Stimulated activated CD4-positive, alpha-beta T cell treated with anti-CD3 and anti-CD28 coated beads, TNF-alpha, amount 100 ng/mL, for 1 hour (primary cell): ENCODE measurements at places on chromosomes 1 and 21.

- no peak for DNase-seq
These were observed 323.6 kb downstream of the MRPL39 start for GRCh38 chr21:25283720-25284119.

DNA sequence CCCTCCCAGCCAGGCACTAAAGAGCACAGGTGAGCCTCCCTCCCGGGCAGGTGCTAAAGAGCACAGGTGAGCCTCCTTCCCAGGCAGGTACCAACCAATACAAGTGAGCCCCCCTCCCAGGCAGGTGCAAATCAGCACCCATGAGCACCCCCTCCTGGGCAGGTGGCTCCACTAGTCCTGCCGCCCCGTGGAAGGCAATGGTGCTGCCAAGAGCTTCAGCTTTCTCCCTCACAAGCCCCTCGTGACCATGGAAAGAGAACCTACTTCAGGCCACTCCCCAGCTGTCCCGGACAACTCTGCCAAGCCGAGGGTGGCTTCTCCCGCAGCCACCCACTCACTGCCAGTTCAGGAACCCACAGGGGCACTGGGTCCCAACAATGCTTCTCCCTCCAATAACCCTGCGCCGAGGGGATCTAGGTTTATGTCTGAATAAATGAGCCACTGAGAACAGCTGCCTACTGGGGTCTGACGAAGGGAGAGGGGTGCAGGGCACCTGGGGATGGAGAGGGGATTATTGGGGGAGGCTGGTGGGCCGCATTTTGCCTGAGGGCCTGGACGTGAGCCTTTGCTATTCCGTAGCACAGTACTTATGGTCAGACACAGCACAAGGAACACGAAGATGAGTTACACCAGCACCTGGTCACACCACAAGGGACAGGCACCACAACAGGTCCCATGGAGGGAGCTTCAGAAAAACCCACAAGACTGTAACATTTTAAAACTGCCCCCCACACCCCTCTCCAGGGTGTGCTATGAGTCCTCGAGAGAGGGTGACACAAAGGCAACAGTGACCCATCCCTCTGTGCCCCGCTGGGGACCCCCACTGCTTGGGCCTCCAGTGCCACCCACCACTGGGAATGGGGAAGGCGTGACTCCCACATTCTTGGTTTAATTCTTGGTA, 46.3 kb downstream of the PRDM15 start:
- DNase-seq = no peak

DNA sequence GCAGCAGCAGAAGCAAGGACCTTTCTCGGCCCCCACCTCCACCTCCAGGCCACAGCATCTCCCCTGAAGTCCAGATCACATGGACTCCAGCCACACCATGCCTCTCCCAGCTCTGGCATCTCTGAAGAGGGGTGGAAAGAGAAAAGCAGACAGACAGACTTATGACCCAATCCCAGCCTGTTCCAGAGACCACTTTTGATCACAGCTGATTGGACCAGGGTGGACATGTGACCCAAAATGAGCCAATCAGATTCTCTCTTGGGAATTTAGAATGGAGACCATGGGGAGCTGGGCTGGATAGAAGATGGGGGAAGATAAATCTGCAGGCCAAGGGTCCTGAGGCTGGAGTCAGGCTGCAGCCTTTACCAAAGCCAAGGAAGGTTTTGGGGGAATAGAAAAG, 16.4 kb downstream of the HTR1D start:
- DNase-seq = no peak

GRCh38 chr1:99726818-99727217, 39.6 kb downstream of the FRRS1 start:
- no peak for DNase-seq

GRCh38 chr21:42157606-42158310, 61.2 kb upstream of the ABCG1 start:
- DNase-seq = no peak

DNA sequence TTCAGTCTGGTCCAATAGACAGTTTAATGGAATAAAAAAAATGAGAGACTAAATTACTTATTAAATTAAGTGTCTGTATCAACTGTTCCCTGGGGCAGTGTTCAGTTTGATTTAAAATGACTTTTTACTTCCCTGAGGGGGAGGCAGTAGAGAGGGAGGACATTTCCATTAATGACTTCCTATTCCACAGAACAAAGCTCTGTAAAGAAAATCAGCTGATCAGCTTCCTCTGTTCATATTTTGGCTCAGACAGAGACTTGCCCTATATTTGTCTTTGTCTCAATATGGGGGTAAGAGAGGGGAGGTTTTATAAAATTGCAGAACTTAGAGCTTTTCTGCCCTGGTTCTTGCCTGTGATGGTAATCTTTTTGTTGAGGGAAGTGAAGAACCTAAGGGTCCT, 8.4 kb downstream of the CFAP126 start:
- DNase-seq = no peak

DNA sequence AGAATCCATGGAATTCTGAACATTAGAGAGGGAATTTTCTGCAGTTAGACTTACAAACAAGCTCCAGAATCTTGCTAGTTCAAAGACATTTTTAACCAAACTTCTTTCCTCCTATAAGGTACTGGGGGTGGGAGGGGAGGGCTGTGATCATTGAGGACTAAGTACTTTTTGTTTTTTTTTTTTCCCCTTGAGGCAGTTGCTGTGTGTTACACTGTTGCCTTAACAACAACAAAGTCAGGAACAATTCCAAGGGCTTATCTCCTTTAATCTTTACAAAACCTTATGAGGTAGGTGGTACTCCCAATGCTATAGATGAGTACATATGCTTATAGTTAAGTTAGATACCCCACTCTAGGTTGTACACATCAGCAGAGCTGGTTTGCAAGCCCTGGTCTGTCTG, 62.9 kb downstream of the PPP1R12B start:
- no peak for DNase-seq

DNA sequence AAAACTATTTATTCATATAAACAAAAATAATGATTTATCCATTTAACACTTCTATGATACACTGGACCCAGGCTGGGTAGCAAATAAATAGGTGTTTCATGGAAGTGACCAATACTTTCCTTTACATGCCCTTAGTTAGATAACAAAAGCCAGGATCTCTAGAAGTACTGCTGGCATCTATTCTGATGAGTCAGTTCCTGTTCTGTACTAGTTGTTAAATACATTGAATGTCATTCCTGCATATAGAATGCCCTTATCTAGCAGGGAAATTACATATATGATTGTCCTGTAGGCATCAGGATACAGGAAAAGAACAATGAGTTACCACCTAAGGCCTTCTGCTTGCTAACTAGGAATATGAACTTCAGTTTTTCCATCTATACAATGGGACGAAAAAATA, 130.8 kb downstream of the HFM1 start:
- no peak for DNase-seq

GRCh38 chr1:43073490-43074230, 98.4 kb downstream of the EBNA1BP2 start:
- DNase-seq = peak; percentile 65

GRCh38 chr1:43294761-43295160, 6.0 kb upstream of the TIE1 start:
- DNase-seq = no peak

DNA sequence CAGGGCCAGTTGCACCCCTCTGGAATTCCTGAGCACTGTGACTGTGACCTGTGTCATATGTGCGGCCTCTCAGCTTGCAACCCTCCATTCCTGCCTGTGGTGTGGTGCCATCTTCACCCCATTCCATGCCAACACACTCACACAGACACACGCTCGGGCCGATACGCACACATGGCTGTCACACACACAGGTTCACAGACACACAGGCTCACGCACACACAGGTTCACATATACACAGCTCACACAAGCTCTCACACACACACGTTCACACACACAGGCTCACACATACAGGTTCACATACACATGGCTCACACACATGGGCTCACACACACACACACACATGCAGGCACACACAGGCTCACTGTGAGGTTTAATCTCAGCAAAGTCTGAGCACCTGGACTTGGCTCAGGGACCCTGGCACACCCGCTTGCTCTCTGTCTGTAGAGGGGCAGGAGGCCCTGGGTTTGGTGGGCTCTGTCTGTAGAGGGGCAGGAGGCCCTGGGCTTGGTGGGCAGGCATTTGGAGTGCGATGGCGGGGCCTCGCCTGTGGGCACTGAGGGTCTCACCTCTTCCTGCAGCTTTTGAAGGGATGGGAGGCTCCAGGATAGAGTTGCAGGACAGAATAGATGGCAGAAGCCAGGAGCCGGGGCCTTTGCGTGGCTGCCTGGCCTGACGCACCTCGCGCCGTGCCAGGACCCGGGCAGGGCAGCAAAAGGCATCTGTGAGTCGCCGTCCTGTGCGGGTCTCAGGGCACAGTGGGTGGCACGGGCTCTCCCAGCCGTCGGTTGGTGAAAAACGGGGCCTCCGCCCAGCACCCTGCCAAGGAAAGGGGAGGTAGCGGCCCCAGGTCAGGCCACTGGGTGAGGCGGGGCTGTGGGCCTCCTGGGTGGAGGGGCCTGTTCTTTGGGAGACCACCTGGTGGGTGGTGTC, 17.1 kb downstream of the COL18A1 start:
- no peak for DNase-seq

GRCh38 chr1:88275259-88275862, 408.7 kb upstream of the PKN2 start:
- DNase-seq = no peak

DNA sequence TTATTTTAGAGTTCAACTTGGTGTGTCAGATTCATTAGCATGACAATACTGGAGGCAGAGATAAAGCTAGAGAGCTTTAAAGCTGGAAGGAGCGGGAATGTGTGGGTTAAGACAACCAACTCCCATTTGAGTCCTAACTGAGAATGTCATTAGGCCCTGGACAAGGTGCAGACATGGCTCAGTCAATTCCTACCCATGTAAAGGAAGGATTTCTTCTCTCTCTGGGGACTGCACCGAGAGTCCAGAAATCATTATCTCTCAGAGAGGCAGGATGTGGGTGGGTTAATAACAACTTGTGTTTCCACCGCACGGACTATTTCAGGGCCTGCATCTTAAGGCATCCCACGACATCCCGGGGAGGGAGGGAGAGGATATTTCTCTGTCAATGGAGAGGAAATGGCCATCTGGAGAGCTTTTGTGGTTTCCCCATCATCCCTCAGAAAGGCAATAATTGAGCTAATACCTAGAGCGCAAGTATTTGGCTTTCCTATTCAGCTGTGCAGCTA, 46.7 kb upstream of the SARS1 start:
- no peak for DNase-seq

- DNase-seq = no peak
These were observed 17.6 kb upstream of the GBP3 start for GRCh38 chr1:89040315-89040626.

GRCh38 chr21:33266789-33267135, 595 bp downstream of the IL10RB start:
- no peak for DNase-seq

DNA sequence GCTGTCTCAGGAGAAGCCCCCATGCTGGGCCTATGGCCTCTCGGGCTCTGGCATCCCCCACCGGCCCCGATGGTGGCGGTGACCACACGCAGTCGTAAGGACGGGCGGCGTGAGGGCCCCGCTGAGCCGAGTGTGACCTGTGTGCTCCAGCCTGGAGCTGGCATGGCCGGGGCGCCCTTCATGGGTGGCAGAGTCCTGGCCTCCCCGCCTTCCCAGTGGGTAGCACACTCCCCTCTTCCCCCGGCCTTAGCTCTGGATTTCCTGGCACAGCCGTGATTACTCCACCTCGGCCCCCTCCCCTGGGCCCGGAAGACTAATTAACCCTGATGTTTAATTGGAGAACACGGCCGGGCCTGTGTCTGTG, 44.6 kb downstream of the SLX9 start:
- no peak for DNase-seq

DNA sequence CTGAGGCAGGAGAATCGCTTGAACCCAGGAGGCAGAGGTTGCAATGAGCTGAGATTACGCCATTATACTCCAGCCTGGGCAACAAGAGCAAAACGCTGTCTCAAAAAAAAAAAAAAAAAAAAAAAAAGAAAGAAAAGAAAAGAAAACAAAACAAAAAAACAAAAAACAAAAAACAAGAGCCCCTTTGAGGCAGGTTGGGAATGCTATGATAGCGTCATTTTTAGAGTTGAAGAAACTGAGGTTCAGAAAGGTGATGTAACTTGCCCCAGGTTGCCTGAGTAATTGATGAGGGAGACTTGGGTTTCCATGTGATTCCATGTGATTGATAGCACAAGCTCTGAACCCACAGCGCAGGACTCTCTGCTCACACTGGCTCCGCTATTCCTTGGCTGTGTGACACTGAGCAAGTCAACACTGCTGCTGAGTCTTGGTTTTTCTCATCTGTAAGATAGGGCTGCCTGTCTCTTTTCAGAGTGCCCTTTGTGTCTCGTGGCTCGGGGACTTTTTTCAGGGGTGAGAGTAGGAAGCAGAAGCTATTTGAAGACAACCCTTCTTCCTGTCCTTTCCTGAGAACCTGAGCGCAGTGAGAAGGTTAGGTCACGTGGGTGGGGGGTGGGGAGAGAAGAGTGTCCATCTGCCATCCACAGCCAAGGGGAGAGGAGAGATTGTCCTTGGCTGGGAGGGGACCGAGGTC, 2.5 kb downstream of the CNR2 start:
- no peak for DNase-seq

DNA sequence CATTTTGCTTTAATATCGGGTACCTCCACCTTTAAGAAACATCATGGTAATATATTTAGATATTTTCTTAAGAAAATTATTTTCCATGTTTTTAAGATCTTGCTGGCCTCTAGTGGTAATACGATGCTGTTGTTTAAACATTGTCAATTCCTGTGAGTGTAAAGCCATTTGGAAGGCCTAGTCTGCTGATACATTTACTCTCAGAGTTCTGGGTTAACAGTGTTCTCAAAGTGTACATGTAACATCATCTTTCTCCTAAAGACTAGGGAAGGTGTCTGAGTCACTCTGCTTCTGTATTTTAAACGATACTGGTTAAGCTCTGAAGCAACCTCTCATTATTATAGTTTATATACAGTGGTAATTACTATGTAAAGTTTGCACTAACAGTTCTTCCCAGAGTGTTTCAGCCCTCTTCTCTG, 189.1 kb downstream of the RASAL2 start:
- DNase-seq = no peak

GRCh38 chr1:11279152-11279551, 6.2 kb downstream of the UBIAD1 start:
- DNase-seq = no peak

DNA sequence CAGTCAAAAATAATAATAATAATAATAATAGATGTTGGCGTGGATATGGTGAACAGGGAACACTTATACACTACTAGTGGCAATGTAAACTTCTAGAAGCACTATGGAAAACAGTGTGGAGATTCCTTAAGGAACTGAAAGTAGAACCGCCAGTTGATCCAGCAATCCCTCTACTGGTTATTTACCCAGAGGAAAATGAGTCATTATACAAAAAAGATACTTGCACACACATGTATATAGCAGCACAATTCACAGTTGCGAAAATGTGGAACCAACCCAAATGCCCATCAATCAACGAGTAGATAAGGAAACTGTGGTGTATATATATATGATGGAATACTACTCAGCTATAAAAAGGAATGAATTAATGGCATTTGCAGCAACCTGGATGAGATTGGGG, 176.0 kb downstream of the PLPP3 start:
- DNase-seq = no peak

DNA sequence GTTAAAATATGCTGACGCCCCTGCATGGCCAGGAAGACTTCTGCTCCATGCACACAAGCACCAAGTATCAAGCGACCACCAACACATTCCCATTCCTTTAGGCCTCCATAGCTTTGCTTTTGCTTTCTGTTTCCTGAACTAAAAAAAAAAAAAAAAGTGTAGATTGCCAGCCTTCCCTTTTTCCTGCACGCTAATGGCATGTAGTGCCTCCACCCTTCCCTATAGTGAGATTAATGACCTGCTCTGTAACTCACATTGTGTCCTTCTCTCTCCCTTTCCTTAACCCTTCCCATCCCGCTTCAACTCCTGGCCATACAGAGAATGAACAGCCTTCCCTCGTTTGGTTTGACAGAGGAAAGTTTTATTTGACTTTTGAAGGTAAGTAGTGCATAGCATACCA, 57.1 kb upstream of the DYNLT5 start:
- DNase-seq = no peak
